Cardiac septum (tissue), 1 donor: ENCODE measurements at places on chromosomes 13 and 19.

- DNase-seq: no peak
These were observed 7.4 kb upstream of the FCGBP start for GRCh38 chr19:39941615-39942365.

DNA sequence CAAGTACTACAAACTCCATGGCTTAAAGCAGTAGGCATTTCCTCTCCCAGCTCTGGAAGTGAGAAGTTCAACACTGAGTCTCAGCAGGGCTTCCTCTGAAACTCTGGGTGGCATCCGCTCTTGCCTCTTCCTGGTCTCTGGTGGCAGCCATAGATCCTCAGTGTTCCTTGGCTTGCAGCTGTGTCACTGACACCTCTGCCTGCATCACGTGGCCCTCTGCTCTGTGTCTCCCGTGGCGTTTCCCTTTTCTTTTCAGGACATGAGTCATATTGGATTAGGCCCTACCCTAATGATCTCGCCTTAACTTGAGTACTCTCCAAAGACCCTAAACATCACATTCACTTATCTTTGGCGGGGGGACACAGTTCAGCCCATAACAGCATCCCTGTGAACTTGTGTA is 466.7 kb downstream of the MYO16 start:
- no peak for DNase-seq

DNA sequence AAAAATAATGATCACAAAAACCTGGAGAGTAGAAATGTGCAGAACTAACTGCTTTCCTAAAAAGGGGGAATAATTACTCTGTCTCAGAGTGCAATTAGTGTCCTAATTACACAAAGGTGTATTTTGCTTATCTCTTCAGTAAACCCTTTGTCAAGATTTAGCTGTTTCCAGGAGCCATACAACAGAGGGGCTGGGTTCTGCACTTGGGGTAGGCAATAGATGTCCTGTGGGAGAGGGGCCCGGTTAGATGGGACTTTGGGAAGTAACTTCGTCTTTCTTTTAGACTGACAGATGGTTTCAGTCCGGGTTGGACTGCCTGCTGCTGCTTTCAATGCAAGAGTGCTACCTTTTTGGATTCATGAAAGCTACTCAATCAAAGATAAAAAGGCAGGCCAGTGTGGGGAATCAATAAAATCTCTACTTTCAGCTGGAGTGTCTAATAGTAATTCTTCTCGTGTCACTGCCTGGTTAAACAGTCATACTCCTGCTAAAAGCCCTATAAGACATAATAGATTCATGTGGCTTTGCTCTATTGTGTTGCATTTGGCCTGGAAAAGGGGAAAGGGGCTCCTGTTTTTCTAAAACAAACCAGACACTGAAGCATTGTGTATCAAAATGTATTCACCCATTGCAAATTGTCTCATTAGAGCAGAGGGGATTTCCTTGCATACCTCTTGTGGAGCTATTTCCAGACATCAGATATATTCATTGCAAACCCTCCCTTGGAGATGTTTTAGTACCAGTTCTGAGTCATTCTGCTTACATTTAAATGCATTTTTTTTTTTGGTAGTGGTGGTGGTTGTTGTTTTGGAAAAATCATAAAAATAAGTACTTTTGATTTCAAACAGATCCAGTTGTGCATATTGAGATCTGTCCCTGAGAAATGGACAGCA is 83.3 kb upstream of the PCDH8 start:
- DNase-seq: no peak

DNA sequence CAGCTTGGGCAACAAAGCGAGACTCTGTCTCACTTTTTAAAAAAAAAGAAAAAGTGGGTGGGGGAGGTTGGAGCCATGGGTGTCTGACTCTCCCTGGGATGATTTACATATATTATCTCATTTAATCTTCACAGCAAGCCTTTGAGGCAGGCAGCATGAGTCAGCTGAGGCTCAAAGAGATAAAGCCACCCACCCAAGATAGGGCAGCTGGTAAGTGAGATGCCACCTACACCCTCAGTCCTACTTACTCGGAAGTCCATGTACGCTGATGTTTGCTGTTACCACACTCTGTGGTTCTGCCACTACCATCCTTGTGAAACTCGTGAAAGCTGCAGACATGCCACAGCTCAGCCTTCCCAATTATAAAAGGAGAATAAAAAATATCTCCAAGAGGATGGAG is 142.0 kb upstream of the TSHZ3 start:
- no peak for DNase-seq

- no peak for DNase-seq
These were observed 1.6 kb downstream of the SOHLH2 start for GRCh38 chr13:36212789-36213188.

GRCh38 chr19:54369082-54369687 is 4.5 kb upstream of the LAIR1 start:
- no peak for DNase-seq

- no peak for DNase-seq
These were observed 285.5 kb downstream of the UQCRFS1 start for GRCh38 chr19:28927456-28927855.

DNA sequence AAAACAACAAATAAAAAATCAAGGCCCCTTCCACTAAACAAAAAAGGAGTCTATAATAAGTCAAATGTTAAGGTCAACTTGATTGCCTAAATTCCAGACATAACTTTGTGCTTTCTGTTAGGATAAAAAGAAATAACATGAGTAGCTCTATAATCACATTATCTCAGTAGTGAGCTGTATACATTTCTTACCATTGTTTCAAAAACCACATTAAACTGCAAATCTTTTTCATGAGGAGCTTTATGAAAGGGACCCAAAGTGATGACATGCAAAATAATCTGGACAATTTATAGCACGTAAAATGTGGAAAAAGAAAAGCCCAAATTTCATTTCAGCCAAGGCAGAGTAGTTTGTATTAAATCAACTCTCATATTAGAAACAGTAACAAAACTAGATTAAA is 269.2 kb downstream of the KLF12 start:
- no peak for DNase-seq

GRCh38 chr19:32817569-32818476 is 51.7 kb downstream of the SLC7A9 start:
- no peak for DNase-seq

- no peak for DNase-seq
These were observed 3.8 kb downstream of the TARM1 start for GRCh38 chr19:54077334-54077733.

DNA sequence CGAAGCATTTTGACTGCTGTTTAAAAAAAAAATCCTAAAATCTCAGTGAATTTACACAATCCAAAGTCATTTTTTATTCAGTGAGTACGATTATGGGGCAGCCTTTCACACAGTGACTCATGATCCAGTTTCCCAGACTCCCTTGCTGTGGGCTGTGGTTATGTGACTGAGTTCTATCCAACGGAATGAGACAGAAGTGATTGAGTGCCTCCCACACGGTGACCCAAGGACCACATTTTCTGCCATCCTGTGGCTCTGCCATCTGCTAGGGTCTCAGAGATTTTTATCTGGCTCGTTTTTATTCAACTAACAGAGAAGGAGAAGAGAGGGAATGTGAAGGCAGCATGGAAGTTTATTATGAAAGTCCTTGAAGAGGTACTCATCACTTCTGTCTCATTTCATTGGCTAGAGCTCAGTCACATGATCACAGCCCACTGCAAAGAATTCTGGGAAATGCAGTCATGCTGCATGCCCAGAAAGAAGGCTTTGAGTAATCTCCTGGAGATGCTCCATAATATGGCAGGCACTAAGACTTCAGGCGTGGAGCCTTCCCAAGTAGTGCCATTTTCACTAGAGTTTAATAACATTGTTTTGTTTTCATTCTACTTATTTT is 999.4 kb downstream of the UQCRFS1 start:
- DNase-seq: no peak

DNA sequence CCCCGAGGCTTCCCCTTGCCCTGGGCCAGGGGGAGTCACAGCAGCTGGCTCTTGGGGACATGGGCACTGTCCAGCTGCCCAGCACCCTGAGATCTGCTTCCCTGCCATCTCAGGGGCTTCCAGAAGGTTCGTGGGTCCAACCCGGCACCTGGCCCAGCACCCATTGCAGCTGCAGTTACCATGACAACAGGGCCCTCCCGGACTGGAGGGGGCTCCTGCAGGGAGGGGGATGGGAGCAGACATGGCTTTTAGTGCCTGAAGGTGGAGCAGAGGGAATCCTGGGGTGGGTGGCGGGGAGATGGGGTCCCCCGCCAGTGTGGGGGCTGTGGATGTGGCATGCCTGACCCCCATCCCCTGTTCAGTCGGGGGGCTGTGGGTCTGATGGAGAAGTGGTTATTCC is 14.7 kb downstream of the PIN1 start:
- no peak for DNase-seq

DNA sequence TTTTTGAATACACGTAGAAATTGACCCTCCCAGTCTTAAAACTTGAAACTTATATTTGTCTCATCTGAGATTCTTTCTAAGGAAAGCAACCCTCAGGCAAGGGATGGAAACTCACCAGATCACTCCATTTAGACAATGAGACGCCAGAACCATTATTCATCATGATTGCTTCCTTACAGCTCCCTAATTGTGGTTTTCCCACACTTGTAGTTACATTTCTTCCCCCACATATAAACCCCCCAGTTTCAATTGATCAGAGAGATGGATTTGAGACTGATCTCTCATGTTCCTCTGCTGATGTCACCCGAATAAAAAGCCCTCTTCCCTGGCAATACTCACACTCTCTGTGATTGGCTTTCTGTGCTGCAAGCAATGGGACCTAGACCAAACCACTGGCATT is 197.9 kb upstream of the STARD13 start:
- DNase-seq: no peak

- no peak for DNase-seq
These were observed 93.8 kb upstream of the FGF14 start for GRCh38 chr13:102495663-102496062.

- no peak for DNase-seq
These were observed 5.4 kb upstream of the NLRP7 start for GRCh38 chr19:54952591-54953344.

DNA sequence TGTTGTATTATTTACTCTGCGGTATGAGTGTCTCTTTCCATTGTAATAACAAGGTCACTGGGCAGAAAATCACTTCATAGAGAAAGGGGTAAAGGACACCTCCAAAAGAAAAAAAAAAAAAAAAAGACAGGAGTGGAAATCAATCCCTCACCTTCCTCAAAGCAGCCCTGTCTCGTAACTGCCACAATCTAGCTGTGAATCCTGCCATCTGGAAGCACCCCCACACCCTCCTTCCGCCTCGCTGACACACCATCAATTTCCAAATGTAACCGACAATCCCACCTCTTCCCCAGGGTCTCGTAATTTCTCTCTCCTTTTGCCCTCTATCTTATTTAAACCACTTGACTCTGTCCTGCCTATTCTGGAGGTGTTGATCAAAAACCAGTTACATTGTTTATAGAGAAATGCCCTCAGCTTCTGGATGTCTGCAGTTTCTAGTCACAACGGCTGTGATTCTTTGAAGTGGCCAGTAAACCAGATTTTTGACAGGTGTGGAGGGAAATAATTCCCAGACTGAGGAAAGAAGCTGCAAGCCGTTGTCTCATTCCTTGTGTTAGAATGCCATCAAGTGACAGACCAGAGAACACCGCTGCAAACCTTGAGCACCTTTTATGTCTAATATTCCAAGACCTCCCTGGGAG is 9.1 kb upstream of the POP4 start:
- DNase-seq: no peak

DNA sequence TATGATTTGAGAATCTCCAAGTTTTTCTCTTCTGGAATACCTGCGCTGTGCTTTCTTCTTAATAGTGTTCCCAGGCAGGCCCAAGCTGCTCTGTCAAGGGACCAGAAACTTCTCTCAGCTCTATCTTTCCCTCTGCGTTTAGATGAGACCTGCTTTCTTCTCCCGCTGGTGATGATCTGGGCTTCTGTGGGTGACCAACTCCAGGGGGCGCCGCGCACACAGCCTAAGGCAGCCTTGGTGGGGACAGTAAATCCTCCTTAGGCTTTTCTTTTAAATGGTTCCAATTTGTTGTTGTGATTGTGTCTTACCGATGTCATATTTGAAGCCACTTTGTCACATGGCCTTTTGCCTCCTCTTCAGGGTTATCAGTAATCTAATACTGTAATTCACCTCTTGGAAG is 439.4 kb upstream of the KLF12 start:
- DNase-seq: no peak

GRCh38 chr19:40139533-40140287 is 49.0 kb upstream of the ZNF780A start:
- DNase-seq: no peak

GRCh38 chr13:113952983-113953520 is 20.8 kb downstream of the C13orf46 start:
- no peak for DNase-seq

GRCh38 chr19:3710265-3710812 is 2.2 kb downstream of the TJP3 start:
- DNase-seq: no peak

- no peak for DNase-seq
These were observed 2.7 kb upstream of the NOP53 start for GRCh38 chr19:47742634-47743033.

- DNase-seq: no peak
These were observed 112.5 kb downstream of the COG6 start for GRCh38 chr13:39767791-39768517.

DNA sequence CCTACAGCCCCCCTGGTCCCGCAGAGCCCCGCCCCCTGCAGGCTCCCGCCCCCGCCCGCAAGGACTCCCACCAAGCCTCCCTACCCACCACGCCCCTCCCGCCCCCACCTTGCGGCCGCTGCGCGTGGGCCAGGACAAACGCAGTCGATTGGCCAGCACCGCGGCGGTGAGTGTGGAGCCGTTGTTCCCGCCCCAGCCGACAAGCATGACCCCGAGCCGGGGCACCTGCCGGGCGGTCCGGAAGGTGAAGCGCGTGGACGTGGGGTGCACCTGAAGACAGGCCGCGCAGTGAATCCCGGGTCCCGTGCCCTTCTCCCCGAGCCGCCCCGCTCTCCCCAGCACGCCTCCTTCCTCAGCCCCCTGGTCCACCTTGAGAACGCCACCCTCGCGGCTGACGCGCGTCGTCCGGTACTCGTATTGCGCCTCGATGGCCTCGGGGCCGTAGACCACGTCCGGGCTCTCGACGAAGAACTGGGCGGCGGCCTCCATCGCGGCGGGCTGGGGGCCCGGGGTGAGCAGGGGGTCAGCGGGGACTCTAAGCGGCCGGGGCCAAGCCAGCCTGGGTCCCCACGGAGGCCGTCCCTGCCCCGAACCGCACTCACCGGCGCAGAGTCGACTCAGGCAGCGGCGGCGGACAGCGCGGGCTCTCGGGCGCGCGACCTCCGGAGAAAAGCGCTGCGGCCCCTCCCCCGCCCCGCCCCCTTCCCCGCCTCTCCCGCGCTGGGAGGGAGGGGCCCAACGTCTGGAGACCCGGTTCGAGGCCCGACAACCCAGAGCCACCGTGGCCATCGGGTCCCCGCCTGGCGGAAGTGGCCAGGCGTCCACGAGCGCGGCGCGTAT is at the start of gene ISYNA1:
ISYNA1 (minus strand) TSS at position 643 of the 840 bp plus-strand sequence; CDS start at position 489, 154 bp downstream.
- no peak for DNase-seq

DNA sequence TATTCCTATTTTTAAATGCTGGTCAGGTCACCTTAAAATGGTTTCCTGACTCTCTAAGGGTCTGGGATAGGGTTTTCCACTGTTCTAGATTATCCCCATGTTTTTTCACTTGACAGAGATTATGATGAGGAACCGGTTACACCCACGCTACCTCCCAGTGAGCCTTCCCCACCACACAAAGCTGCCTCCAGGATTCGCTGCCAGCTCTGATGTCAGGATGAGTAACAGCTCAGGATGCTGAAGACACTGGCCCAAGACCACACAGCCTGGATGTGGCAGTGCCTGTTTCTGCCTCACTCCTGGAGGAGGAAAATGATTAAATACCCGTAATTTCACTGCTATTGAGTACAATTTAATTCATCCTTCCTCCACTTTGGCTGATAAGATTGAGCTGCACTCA is 22.9 kb downstream of the ZNF114 start:
- DNase-seq: no peak

- DNase-seq: no peak
These were observed 45.2 kb upstream of the RANBP3 start for GRCh38 chr19:6023085-6023682.

GRCh38 chr13:106352850-106353249 is 182.6 kb downstream of the EFNB2 start:
- no peak for DNase-seq
